ENCODE measurements at places on chromosomes 3 and 15.

GRCh38 chr3:117665296-117665695 lies 955.7 kb downstream of the TUSC7 start:
- no peak for DNase-seq

GRCh38 chr3:50534681-50535330 lies 31.4 kb upstream of the CACNA2D2 start:
- no peak for DNase-seq

- DNase-seq: peak; percentile 70
These were observed 34.3 kb downstream of the CCR3 start for GRCh38 chr3:46276497-46277099.

DNA sequence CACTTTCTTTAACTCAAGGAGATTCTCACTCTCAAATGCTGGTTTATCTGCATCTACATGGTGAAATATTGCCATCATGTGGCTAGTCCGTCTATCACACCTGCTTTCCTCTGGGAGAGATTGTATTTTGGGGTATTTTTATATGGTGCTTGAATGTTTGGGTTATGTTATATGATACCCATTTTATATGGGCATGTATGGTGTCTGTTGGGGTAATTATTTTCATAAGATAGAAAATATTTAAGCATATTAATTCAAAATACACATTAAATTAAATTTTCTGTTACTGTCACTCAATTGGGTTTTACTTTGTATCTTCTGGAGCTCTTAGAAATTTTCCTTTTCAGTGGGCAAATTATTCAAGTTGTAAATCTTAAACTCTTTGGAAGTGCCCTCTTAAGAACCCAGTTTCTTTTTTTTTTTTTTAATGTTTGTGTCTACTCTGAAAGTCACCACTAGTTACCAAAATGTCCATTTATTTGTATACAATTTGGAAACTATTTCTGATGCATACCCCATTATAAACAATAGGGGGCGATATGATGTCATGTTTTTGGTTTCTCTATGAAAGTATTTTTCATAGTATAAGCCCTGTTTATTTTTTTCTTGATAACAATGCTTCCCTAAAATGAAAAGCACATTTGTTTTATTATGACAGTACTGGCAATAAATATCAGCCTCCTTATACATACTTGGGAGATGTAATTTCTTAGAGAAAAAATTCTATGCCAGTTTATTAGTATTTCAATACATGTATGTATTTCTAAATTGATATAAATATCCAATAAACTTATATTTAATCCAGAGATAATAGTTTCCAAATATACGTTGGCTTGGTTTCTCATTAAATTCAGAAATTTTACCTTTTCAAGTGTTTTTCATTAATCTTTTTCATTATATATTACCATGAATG lies 36.1 kb upstream of the PLSCR5 start:
- DNase-seq: no peak

DNA sequence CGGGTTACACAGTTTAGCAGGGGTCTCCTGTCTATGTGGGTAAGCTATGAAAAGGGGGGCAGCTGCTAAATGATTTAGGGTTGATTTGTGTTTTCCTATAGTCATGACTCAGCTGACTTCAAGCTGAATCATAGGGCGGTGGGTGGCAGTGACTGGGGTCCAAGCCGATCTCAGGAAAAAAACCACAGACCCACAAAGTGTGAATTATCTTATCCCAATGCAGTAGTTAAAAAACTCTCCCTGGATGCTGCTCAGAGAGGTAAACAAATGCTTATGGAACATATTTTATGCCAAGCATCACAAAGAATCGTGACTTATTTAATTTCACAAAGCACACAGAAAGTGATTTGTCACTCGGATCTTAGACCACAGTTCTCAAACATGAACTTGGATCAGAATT lies 18.4 kb upstream of the TOPAZ1 start:
- no peak for DNase-seq

DNA sequence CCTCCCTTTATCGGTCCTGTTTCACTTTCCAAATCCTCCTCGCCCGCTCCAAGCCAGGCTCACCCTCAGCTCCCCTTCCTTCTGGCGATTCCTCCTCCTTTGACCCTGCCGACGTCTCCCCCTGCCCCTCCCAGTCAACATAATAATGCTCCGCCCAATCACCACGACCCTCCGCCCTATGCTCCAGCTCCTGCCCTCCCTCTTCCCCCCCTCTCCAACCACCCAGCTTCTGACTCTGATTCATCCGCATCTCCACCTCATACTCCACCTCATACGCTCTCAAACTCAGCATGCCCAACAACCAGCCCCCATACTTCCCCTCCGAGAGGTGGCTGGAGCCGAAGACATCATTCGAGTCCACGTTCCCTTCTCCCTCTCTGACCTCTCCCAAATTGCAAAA lies 7.1 kb upstream of the AADAC start:
- no peak for DNase-seq

DNA sequence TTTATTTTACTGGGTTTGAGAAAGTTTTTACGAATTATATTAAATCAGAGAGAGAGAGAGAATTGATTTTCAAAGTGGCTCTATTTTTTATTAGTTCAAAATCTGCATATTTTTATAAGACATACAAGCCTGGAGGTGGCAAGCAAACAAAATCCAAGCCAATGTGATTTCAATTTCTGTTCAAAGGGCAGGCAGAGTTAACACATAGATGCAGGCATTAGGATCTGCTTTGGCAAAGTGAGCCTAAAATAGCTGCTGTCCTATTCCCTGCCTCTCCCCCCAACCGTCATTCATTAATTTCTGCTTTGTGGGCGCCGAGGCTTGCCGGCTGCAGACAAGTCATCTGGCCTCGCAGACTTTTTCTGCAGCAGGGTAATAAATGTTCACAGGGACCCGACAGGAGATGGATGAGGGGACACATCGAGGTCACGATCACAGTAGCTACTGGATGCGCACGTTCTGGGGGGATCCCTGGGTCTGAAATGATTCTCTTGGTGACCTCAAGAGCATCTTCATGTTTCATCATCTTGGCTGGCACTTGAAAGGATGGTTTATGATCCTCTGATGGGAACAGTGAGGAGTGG lies 123.9 kb upstream of the SLC6A11 start:
- no peak for DNase-seq

- no peak for DNase-seq
These were observed 5.2 kb upstream of the CDAN1 start for GRCh38 chr15:42742149-42742548.

GRCh38 chr15:58203537-58203936 lies 65.4 kb downstream of the AQP9 start:
- no peak for DNase-seq

DNA sequence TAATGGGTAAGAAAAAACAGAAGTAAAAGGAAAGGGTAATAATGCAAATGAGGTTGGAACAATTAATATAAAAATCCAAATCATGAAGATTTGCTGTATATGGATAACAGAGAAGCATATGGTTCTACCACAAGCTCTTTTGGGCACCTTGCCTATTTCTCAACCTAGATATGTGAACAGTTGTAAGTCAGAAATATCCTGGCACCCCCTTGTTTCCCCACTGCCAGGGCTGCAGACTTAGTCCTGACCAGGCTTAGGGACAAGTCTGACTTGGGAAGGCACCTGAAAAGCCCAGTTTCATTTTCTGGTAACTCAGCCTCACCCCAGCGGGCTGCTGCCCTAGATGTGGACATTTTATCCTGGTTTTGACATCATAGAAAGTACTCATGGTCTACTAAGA lies 183.2 kb upstream of the STAC start:
- DNase-seq: no peak

- DNase-seq: no peak
These were observed 9.1 kb downstream of the FBXL22 start for GRCh38 chr15:63606308-63606707.

GRCh38 chr3:47265725-47266428 lies 16.7 kb downstream of the KIF9 start:
- no peak for DNase-seq

DNA sequence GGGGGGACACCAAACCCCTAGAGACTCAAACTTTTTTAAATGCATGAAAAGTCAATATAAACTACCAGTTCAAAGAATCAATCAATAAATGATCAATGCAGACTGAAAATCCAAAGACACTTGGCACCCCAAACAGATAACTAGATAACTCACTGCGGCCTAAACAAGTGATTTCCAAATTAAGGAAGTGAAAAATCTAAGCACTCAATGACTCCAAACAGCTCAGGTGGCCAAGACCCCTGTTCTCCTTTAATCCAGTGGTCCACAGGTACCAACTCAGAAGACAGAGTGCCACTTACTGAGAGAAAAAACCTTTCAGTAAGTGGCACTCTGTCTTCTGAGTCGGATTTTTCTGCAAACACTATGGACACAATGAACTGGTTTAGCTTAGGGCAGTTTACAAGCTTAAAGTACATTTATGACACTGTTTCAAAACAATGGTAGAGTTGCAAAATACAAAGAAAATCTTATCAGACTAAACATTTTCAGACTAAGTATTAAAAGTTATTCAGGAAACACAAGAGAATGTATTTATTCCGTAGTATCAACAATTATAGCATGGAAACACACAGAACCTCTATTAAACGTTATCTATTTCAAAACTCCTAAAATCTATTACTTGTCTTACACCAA lies 4.7 kb downstream of the DLG1 start:
- no peak for DNase-seq

GRCh38 chr3:69819282-69819681 lies 80.0 kb downstream of the MITF start:
- no peak for DNase-seq

DNA sequence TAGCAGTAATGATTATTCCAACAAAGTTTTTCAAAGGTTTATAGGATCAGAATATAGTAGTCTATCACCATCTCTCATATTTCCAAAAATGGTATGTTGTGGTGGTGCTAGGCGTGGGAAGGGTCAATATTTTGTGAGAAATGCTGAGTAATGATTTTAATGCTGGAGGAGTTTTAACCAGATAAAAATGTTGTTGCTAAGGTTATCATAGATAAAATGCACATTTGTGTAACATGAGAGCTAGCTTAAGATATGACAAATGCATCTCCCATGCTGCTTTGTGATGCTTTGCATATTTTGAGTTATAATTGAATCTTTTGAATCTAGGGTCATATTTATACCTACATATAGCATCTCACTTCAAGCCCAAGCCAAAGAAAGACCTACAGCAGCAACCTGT lies 103.9 kb upstream of the ROBO1 start:
- DNase-seq: no peak

DNA sequence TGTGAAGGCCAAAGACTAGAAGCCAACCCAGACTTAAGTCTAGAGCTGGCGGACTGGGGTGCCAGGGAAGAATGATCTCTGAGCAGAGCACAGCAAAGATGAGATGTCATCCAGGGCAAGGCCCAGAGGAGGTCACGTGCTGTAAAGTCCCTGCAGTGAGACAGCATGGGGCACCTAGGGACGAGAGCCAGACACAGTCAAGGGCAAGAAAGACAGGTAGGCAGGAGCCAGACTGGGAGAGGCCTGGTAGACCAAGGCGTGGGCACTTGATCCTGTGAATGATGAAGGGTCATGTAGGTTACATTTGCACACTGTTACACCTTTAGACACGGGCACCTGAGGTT lies 379.7 kb upstream of the PROK2 start:
- no peak for DNase-seq

GRCh38 chr3:188978421-188979171 lies 193.2 kb upstream of the TPRG1 start:
- DNase-seq: no peak

- DNase-seq: no peak
These were observed 245.7 kb upstream of the TPRG1 start for GRCh38 chr3:188926111-188926510.

GRCh38 chr3:51862886-51863285 lies 1.5 kb downstream of the IQCF2 start:
- DNase-seq: no peak

- no peak for DNase-seq
These were observed 67.8 kb downstream of the NSUN3 start for GRCh38 chr3:94130690-94131089.

GRCh38 chr3:106281221-106281620 lies 412.4 kb upstream of the CBLB start:
- no peak for DNase-seq

DNA sequence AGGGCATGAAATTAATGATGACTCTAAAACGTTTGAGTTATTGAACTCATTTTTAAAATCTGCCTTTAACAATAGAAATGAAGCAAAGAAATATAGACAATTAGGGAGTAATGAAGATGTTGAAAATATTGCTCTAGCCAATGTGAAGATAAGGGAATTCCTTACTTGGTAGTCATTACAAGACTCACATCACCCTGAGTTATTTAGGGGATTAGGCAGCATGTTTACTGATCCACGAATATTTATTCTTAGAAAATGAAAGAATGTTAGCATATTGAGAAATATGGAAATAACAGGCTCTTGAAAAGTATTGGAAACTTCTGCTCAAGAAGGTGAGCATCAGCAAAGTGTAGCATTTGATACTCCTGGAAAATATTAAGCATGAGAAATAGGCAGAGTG lies 398.1 kb upstream of the ARPP21 start:
- DNase-seq: no peak

- no peak for DNase-seq
These were observed 30.4 kb downstream of the TRIM71 start for GRCh38 chr3:32848215-32848614.

DNA sequence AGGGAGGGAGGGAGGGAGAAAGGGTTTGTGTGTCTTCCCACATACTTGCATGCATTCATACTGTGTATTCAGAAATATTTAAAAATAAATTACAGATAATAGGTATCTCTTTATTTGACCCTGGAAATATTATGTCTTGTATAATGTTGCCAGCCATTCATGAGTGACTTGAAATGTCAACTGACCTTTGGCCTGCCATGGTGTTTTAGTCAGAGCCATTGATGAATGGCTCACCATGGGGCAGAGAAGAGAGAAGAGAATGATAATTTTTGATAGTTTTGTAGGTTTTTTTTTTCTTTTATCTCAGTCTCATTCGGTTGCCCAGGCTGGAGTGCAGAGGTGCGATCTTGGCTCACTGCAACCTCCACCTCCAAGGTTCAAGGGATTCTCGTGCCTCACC lies 121.2 kb downstream of the ATG7 start:
- DNase-seq: no peak

- no peak for DNase-seq
These were observed 17.5 kb downstream of the TBC1D5 start for GRCh38 chr3:17724948-17725347.

GRCh38 chr3:68757157-68757556 lies 175.2 kb downstream of the TAFA4 start:
- DNase-seq: no peak

GRCh38 chr15:67927501-67928168 lies 87.8 kb upstream of the RNU6-1 start:
- DNase-seq: no peak

GRCh38 chr15:70869346-70869745 lies 15.4 kb upstream of the LARP6 start:
- DNase-seq: no peak

Data from activated CD4-positive, alpha-beta T cell treated with anti-CD3 and anti-CD28 coated beads, Interleukin-2, amount 50 U/mL, for 1 hour (primary cell).